Immature natural killer cell (primary cell): ENCODE measurements at places on chromosomes 2 and 18. TPM values are rescaled to one million over a fixed set of nuclear protein-coding genes. Genes with fewer than 3 reads are reported as not detected.

GPAT2 gene
- 11.3 TPM for polyA plus RNA-seq

EN1 gene
- not detected for polyA plus RNA-seq

UPP2 gene
- not detected for polyA plus RNA-seq

SERPINB4 gene
- polyA plus RNA-seq: not detected

BIRC6 gene
- 10.6 TPM for polyA plus RNA-seq

LRRTM1 gene
- not detected for polyA plus RNA-seq

PSMA8 gene
- polyA plus RNA-seq: 3.2 TPM

RFTN2 gene
- 0.06 TPM for polyA plus RNA-seq

ARHGAP28 gene
- not detected for polyA plus RNA-seq

SCG2 gene
- not detected for polyA plus RNA-seq
